EH (cell line): ENCODE measurements at places on chromosomes 13 and 19.

GRCh38 chr19:42596391-42597072 lies 1.8 kb upstream of the CEACAM8 start:
- peak; percentile 28 for DNase-seq

- peak; percentile 28 for DNase-seq
These were observed 29.7 kb downstream of the NKPD1 start for GRCh38 chr19:45130888-45131615.

GRCh38 chr19:40650749-40651305 lies 39.6 kb downstream of the NUMBL start:
- DNase-seq, result peak; percentile 80

- DNase-seq, result no peak
These were observed 102.2 kb upstream of the MBNL2 start for GRCh38 chr13:97119943-97120342.

DNA sequence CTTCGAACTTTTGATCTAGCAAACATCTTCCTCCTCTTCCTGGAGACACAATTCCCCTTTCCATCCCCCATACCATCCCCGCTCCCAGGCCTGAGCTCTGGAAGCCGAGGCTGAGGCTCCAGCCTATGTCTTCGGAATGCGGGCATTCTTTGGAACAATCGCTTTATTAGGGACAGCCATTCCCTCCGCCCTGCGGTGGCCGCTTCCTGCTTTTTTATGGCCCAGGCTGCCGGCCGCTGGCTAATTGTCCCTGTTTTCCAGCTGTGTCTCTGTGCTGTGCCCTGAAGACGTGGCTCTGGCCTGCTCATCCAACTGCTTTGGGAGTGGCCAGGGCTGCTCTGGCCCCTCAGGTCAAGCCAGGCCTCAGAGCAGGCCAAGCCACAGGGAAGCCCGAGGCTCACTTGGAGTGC lies 2.1 kb upstream of the CDX2 start:
- peak; percentile 21 for DNase-seq

GRCh38 chr13:98405107-98405571 lies 171.8 kb downstream of the STK24 start:
- DNase-seq, result no peak

DNA sequence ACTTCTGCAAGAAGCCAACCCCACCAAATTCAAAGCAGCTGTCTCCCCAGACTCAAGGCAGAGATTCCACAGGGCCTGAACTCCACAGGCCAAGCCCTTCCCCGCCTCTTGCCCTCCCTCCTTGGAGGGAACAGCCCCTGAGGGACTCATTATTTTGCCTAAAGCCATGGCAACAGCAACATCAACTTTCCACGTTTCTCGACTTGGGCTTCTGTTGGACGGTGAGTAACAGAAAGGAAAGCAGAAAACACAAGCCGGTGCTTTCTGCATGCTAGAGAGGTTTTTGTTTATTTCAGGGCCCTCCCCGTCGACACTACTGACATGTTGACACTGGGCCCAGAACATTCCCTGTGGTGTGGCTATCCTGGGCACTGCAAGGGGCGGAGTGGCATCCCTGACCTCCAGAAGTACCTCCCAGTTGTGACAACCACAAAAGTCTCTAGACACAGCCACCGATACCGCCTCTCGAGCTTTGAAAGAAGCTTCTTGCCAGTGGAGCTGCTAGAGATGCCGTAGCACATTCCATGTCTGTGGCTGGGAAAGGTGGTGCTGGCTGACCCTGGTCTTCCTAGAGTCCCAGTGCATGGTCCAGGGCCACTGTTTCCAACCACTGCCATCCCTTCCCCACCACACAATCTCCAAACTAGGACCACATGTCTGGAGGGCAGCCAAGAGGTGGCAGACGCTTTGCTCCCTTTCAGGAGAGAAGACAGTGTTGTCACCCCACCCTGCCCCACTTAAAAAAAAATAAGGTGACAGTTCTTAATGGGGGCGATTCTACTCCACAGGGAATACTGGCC lies 12.8 kb downstream of the CAPS start:
- DNase-seq, result peak; percentile 74

- DNase-seq, result no peak
These were observed 766 bp downstream of the SBNO2 start for GRCh38 chr19:1173159-1173844.

GRCh38 chr19:4523306-4524110 lies 5.2 kb upstream of the PLIN4 start:
- peak; percentile 41 for DNase-seq

DNA sequence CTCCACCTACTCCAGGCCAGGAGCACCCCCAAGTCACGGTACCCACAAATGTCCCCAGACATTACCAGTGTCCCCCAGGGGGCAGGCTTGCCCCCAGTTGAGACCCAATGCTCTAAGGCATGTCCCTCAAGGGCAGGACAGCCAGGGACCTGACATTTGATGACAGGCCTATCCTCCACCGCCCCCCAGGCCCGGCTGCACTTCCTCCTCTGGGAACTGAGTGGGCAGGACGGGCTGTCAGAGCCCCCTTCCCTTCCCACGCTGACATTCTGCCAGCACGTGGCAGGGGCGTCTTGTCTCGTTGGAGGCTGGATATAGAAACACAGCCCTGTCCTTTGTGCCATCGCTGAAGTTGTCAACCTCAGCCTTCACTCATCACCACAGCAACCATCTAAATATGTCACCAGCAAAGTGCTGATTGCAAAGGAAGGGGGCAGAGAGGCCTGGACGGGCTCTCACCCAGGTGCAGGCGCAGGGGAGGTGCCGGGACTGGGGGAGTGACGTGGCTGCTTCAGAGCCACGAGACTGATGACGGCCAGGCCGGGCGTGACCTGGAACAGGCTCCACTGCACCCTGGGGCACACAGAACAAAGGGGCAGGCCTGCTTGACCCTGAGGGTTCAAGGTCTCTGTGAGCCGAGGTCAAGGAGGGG lies 38.4 kb downstream of the GNG7 start:
- DNase-seq, result no peak

- no peak for DNase-seq
These were observed 613.7 kb downstream of the OLFM4 start for GRCh38 chr13:53642306-53642705.

GRCh38 chr19:3450796-3451411 lies 29.4 kb downstream of the SMIM24 start:
- DNase-seq, result peak; percentile 100

DNA sequence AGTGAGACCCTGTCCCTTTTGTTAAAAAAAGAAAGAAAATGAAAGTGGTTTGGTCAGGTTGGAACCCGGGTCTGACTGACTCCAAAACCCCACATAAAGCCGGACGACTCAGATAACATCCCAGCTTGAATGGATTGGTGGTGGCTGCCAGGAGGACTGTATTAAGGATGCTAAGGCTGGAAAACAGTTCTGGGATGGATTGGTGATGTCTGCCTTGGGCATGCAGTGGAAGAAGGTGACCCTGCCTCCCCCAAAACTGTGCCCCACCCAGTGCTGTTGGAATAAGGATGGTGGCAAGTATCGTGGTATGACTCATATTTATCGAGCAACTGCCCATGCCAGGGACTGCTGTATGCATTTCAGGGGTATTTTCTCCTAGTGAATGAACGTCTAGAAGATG lies 18.5 kb upstream of the COLGALT1 start:
- no peak for DNase-seq

DNA sequence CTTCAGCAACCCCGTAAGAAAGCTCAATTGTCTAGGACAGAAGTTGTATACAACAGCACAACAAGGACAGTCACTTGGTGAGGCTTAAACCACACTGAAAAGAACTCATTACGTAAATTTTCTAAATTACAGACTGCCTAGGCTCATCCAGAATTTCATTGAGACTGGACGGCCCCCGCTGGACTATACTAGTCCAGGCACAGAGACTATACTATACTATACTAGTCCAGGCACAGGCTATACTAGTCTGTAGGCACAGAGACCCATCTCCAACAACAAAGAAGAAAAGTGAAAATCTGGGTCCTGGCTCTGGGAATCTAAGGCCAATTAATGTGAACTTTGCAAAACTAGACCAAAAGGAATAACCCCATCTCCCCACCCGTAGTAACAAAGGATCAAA lies 700 bp downstream of the ZNF816 start:
- DNase-seq, result no peak

DNA sequence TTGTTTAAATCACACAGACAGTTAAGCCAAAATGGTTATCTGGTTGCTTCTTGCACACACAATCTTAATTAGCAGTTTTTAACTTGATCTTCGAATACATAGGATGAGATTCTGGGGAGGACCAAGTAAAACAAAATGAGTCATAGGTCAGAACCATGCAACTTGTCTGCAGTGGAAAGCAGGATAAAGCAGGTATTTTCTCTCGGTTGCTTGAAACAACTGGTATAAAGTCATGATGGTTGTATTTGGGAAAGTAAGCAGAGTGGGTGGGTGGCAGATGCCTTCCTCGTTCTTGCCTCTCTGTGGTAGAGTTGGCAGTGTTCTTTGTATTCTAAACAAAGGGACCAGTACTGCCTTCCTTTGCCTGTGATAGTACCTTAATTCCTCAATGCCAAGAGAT lies 167.0 kb downstream of the COG6 start:
- no peak for DNase-seq

DNA sequence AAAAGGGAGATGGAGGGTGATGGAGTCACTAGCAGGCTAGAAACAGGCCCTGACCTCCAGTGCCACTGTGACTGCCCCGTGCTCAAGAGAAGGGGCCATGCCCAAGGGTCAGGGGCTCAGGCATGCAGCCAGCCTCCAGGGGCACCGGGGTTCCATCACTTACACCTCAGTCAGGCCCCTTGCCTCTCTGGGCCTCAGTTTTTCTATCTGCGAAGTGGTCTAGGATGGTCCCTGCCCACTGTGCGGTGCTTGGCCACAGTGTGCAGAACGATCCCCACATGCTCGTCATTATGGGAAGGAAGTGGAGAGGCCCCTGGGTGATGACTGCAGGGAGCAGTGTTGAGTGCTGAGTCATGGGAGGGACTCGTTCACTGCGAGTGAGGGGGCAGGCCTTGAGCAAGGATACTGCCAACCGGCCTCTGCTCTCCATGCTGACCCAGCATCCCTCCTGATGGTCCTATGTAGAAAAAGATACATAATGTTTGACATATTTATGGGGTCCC lies 23.1 kb downstream of the TMED1 start:
- peak; percentile 98 for DNase-seq

DNA sequence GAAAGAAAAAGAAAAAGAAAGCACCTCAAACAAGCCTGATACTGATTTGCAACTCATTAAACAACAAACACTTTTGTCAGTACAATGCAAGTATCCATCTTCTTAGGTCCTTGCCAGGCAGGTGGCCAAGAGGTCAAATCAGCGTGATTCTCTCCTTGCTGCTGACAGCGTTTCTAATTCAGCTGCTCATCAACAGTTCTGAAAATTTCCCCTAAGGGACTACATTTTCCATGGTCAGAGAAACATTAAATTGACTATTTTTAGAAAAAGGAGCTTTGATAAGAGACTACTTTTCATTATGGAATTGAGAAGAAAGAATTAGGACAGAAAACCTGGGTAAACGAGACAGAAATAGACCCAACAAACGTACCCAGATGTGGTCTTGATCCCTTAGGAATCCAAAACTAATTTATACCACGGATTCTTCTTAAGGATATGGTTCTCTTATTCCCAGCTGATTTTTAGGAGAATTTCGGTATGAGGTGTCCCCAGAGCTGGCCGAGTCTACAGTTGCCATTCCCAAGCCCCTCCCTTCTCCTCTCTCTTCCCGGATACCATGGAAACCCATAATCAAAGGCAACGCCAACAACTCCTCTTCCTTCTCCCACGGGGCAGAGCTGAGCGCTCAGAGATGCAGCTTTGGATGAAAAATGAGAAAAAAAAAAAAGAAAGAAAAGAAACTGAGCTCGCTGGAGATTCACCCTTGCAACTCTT lies 29.5 kb upstream of the CEBPG start:
- peak; percentile 22 for DNase-seq

DNA sequence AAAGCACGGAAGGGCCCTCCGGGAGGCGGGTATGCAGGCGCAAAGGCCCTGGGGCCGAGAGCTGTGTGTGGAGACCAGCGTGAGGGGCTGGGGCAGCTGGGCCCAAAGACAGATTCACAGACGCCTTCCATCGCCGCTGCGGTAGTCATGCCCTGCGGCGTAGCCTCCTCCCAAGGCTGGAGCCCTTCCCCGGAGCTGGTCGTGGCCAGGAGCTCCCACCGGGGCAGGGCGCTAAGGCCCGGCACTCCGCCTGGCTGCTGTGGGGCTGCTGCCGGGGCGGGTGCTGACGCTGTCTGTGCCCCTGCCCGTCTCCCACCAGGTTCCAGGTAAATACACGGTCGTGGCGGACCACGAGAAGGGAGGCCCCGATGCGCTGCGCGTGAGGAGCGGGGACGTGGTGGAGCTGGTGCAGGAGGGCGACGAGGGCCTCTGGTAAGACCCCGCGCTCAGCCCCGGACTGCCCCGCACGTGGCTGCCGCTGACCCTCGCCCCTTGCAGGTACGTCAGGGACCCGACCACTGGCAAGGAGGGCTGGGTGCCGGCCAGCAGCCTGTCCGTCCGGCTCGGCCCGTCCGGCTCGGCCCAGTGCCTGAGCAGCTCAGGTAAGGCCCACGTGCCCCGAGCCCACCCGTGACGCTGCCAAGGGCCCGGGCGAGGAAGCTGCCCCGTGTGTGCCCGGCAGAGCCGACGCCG lies 9.4 kb upstream of the F7 start:
- DNase-seq, result no peak

- DNase-seq, result no peak
These were observed at the start of gene ZFR2 for GRCh38 chr19:3868770-3869456. Gene ZFR2 (minus strand): TSS chr19:3869038. CDS start chr19:3869017, 21 bp downstream.

GRCh38 chr13:47523771-47524170 lies 477.3 kb downstream of the SUCLA2 start:
- DNase-seq, result no peak
